HT-29 (cell line): ENCODE measurements at places on chromosomes 1 and 21. TPM values are rescaled to one million over a fixed set of nuclear protein-coding genes. Genes with fewer than 3 reads are reported as not detected.

OR2L2 gene
- not detected in 2 replicates for total RNA-seq

ELAVL4 gene
- total RNA-seq, result not detected in 2 replicates

IKBKE gene
- total RNA-seq, result 11.7 and 12.0 TPM in 2 replicates

LELP1 gene
- not detected in 2 replicates for total RNA-seq

C8A gene
- total RNA-seq, result not detected in 2 replicates

APCS gene
- not detected in 2 replicates for total RNA-seq

CACNA1S gene
- not detected in 2 replicates for total RNA-seq

CBS gene
- 0.47 TPM in 1 of 2 replicates, not detected in the other for total RNA-seq

OLIG2 gene
- not detected in 2 replicates for total RNA-seq

F5 gene
- 8.1 and 9.2 TPM in 2 replicates for total RNA-seq

PDXK gene
- total RNA-seq, result 193 and 219 TPM in 2 replicates

CSF3R gene
- under 0.01 TPM in 1 of 2 replicates, not detected in the other for total RNA-seq

UBL4B gene
- total RNA-seq, result not detected in 2 replicates

DNA sequence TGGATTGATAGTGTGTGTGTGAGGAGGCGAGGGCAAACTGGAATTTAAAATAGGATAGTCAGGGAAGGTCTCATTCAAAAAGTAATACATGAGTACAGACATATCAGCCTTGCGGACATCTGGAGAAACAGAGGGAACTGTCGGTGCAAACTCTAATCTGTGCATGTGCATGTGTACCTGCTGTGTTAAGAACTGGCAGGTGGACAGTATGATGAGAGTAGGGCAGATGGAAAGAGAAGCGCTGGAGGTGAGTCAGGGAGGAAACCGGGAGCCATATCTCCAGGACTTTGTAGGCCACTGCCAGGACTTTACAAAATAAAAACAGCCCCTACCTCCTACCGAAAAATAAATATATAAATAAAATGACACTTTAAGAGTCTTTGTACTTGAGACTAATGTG, 31.3 kb upstream of the MYBPHL start:
- DNase-seq, result no peak

DNA sequence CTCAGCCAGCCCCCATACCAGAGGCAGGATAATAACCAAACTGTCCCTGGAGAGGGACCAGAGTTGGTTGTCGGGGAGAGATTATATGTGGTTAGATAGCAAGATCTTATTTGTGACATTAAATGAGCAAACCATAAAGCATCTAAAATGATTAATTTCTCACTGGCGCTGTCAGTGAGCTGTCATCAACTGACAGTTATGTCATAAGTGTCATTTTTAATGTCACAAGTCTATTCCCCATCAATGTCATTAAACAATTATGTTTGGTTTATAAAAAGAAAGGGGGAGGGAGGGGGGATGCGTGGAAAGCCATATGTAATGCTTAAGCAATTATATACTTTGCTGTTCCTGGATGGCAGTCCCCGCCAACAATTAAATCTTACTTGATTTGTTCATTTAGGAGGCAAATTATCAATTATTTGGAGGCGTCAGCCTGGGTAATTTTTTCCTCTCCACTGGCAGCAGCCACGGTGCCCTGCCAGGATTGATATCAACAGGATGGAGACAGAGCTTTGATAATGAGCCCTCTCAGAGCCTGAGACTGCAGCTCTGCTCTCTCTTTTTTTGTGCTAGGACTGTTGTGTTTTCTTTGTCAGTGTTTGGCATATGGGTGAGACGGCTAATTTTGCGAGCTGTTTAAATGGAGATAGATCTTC, 333.6 kb upstream of the CAMK1G start:
- DNase-seq, result no peak

DNA sequence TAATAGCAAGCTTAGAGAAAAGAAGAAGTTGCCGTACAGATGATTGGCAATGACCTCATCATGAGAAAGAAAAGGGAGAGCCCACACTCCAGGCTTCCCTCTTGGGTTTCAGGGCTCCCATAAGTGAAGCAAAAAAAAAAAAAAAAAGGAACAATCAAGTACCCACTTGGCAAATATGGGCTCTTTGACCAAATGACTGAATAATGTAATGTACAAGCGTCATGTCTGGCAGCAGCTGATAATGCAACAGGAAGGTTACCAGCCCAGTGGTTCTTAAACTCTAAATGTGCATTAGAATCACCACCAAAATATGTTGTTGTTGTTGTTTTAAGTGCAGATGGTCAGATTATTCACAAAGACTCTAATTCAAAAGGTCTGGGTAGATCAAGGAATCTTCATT, 13.5 kb downstream of the TNFSF4 start:
- DNase-seq, result no peak

GRCh38 chr1:171084091-171084490, 6.6 kb upstream of the FMO3 start:
- no peak for DNase-seq

- no peak for DNase-seq
These were observed 137.4 kb downstream of the FAM78B start for GRCh38 chr1:166029196-166029945.

- no peak for DNase-seq
These were observed 49.5 kb downstream of the DR1 start for GRCh38 chr1:93395195-93395594.

GRCh38 chr1:16166117-16166516, 10.2 kb upstream of the EPHA2 start:
- DNase-seq, result no peak

GRCh38 chr1:210739627-210740026, 394.3 kb downstream of the KCNH1 start:
- no peak for DNase-seq

GRCh38 chr1:246629976-246630375, 63.7 kb downstream of the CNST start:
- DNase-seq, result no peak

DNA sequence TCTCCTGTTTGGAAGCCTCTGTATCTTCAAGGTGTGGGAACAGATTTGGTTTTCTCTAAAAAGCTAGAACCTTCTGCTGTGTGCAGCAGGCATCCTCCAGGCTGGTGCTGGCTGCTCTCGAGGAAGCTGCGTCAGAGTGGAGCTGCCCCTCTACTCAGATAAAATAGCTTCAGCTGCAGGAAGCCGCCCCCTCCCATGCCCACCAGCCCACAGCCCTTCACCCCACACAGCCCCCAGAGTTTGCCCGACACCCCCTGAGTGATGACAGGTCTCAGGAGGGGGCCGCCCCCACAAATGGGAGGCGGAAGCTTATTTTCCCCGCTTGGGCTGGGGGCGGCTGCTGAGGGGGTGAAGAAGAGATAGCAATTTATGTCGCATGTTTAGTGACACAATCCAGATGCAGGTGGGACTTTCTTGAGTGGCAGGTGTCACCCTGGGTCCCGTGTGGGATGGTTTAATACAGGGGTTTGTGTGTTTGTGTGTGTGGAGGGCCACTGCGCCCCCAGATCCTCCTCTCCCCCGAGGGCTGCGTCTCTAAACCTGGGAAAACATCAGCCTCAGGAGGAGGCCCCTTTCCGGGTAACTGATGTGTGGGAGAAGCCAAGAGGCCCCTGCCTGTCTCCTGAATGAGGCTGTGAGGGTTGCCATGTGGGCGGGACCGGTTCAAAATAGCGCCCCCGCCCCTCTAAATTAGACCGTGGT, 55.4 kb downstream of the STUM start:
- no peak for DNase-seq

- no peak for DNase-seq
These were observed 7.8 kb downstream of the HHIPL2 start for GRCh38 chr1:222539951-222540597.

DNA sequence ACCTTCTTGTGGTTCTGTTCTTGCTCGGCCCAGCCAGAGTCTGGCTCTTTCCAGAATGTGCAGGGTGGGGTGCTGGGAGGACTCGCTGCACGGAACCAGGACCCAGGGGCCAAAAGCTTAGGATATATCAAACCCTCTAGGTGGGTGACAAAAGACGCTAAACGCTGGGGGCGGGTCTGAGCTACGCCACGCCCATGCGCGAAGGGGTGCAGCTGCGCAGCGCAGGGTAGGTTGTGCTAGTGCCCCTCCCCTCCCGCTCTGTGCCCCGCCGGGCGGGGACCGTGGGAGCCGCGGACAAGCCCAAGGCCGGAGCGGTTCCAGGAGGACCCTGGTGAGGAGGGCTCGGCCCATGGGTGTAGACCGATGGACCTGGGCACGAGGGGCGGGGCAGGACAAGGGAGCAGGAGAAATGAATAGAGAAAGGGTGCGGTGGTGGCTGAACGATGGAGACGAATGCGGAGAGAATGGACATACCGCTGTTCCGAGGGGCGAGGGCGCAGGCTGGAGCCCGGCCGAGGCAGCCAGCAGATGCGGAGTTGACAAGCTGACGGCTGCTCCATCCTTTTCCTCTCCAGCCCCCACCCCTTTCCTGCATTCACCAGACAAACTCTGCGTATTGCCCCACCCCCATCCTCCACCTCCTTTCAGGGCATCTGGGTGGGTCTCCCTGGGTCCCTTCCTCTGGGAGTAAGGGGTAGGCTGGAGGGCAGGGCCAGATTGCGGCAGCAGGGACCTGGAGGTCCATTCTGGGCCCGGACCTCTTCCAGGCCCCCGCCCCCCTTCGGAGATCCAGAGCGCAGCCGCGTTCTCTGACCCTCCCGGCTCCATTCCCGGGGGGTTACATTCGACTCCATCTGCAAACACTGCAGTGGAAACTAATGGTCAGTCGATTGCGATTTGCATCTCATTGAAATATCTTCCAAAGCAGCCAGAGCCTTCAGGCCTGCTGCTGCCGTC, at the start of gene RUSC1:
RUSC1 (plus strand) TSS at position 234 of the 957 bp plus-strand sequence. CDS start 880 bp downstream, outside the sequence.
- peak; percentile 74 for DNase-seq

DNA sequence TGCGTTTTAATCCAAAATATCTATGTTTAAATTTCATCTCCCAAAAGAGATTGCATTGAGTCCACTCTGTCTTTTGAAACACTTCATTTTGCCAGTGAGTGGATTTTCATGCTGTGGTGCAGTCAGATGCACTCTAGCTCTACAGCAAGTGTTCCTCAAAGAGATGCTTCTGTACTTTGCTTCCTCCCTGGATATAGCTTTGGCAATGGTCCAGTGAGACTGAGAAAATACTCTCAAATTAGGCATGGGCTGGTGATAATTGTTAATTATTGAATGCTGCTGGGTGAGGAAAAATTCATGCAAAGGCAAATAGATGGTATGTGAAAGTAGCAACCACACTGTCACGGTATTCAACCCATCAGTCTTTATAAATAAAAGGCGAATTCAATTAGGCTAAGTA, 396.9 kb downstream of the ADGRL2 start:
- no peak for DNase-seq

DNA sequence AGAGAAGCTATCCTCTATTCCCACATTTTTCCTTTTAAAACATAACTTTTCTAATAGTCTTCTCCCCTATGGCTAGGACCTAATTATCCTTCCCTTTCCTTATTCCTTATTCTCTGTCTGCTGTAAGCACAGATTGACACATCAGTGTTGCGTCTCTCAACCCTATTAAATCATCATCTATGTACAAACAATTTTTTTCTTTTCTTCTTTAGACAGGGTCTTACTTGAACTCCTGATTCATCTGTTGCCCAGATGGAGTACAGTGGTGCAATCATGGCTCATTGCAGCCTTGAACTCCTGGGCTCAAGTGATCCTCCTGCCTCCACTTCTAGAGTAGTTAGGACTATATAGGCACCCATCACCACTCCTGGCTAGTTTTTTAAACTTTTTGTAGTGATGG, 8.3 kb downstream of the KLHDC9 start:
- DNase-seq, result no peak

GRCh38 chr1:21123287-21123948, 53.3 kb downstream of the EIF4G3 start:
- no peak for DNase-seq

DNA sequence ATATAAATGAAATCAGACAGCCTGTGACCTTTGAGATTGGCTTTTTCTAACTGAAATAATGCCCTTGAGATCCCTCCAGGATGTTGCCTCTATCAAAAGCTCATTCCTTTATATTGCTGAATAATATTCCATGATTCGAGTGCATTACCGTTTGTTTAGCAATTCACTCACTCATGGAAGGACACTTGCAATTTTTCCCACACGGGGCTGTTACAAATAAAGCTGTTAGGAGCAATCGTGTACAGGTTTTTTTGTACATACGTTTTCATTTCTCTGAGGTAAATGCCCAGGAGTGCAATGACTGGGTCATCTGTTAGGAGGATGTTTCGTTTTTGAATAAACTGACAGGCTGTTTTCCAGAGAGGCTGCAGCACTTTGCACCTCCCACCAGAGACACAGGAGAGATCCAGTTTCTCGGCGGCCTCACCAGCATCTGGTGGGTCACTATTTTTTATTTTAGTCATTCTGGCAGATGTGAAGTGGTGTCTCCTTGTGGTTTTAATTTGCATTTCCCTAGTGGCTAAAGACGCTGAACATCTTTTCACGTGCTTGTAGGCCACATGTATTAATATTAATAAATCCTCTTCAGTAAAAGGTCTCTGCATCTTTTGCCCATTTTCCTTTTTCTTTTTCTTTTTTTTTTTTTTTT, 11.0 kb downstream of the PRDM15 start:
- no peak for DNase-seq

DNA sequence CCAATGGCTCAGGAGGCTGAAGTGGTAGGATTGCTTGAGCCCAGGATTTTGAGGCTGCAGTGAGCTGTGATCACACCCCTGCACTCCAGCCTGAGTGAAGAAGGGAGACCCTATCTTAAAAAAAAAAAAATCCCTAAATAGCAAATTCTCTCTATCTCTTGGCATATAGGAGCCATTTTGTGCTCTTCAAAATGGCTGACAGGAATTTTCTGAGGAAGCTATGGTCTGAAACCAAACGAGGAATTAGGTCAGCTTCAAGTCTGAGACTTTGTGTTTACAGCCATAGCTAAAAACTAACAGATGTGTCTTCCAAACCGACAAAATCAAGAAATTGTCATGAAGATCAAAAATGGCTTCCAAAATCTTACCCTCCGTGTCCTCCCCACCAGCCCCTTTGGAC, 10.6 kb downstream of the CD247 start:
- DNase-seq, result no peak

DNA sequence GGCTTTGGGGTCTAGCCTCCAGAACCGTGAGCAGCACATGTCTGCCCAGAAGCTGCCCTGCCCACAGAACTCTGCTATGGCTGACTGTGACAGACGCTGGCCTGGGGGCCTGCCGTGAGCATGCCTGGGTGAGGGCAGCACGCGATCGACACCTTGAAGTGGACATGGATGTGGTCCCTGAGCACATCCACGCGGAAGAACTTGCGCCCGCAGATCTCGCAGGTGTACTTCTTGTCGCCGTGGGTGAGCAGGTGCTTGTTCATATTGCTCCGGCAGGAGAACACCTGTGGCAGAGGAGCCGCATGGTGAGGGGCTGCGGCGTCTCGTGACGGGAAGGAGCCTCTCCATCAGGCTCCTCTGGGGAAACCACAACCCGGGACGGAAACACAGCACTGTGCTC, 56.0 kb downstream of the PRDM15 start:
- no peak for DNase-seq
